ENCODE measurements at places on chromosomes 6 and 20.

GRCh38 chr6:51854876-51855275 is 232.5 kb downstream of the PKHD1 start:
- DNase-seq, result no peak

DNA sequence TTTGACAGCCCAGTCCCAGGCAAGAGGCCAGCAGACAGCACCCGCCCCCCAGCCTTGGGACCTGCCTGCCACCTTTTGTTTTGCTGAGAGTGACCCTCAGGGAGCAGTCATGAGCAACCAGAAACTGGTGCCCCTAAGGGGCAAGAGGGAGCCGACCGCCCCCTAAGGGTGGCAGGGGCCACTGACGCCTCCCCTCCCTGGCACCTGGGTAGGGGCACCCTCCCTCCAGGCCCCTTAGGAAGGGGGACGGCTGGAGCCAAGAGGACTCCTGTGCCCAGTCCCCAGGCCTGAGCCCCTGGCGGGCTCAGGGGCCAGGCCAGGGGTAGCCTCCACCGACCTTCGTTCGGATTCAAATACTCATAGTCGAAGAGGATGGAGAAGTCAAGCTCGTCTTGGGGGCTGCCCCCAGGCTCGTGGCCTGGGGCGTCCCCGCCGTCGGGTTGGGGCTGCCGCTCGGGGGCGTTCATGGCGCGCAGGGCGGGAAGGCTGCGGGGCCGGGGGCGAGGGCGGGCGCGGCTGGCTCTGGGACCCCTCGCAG is 417 bp downstream of the NFATC2 start:
- DNase-seq, result peak; percentile 62

DNA sequence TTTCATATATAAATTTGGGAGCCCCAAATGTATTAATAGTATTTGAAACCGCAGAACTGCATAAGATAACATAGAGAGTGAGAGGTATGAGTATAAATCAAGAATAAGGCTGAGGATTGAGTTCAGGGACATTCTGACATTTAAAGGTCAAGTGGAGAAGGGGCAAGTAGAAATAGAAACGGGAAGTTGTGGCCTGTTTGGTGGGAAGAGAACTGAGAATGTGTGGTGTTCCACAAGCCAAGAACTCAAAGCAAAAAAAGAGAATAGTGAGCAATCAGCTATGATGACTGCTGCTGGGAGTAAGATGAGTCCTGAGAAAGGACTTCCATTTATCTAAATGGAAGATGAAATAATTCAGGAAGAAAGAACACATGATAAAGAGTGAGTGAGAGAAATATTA is 418.4 kb downstream of the CD109 start:
- DNase-seq, result no peak

GRCh38 chr6:49732781-49733180 is 11.4 kb downstream of the CRISP3 start:
- no peak for DNase-seq

DNA sequence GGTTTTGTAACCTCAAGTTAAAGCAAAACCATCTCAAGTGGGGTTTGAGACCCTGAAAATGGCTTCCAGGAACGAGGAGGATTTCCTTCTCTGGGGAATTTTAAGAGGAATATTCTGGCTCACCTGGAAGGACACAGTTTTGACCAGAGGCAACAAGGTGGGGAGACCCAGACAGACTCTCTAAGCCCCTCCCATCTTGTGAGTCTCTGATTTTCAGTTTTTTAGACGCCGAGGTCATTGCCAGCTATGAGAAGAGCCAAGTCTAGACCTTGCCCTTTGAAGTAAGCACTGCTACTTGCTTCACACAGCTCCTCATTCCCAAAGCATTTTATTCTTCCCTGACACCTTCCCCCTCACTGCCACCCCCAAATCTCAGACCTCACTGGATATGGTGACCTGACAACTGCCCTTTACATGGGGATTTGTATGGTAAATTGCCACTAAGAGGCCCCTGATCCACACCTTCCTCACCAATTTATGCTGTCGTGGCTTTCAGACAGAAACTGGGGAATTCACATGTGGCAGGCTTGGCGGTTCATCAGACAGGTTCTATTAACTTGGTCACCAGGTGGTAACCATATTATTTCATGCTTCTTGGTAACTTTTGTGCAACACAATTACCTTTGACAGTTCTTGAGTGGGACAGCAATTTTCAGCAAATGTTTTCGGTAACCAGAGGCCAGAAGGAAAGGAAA is 116.2 kb downstream of the ISM1 start:
- DNase-seq, result no peak

DNA sequence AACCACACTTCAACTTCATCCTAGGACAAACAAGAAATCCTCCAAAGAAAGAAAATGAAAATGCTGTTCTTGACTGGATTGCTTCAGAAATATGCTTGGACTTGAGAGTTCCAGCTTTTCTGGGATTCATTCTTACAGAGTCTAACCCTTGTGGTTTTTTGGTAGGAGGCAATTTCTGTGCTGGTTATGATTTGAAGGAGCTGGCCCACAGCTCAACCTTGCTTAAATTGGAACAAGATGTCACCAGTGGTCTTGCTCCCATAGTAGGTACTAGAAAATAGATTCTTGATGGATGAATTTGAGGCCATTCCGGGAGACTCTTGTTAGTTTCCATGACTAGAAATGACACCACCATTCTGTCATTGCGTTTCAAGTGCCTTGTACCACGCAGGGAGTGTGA is 54.3 kb upstream of the BMP6 start:
- no peak for DNase-seq

DNA sequence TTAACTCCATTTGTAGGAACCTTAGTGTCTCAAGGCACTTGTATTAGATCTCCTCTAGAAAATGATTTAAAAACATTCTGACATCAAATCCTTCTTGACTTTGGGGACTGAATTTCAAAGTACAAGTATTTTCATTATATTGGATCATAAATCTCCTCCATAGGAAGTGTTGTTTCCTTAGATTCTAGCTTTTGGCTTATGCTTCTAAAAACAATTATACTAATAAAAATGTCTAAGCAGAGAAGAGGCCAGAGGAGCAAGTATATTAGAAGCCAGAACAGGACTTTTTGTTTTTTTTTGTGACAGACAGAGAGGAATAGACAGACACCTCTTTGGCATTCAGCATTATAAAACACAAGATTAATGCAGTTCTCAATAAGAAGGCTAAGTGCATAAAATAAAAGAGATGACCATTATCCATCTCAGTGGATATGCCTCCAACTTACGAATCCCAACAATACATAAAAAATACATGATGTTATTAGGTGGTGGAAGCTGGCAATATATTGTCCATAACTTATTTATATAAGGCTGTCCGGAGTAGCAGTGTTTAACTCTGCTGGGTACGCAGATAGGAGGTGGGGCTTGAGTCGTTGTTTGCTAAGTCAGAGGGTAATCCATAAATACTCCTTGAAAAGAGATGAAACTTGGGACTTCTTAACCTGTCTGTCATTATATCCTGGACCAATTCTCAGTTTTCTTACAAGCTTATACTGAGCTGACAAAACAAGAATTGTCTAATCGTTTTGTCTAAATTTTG is 31.9 kb upstream of the NOX3 start:
- no peak for DNase-seq

DNA sequence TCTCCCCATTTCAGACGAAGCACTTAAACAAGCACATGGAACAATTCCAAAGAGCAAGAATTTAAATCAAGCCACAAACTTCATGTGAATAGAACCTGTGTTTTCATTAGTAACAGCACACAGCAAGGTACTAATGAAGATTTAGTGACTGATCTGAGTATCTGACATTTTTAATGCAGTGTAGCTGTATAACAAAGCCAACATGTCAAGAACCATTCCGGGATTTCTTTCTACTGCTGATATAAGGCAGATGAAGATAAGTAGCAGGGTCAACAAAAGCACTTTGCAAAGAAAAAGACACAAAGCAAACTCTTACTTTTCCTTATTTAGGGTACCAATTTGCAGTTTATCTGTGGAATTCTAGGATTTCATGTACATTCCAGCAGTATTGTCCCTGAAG is 11.3 kb downstream of the SLC17A5 start:
- no peak for DNase-seq

GRCh38 chr6:21118216-21118780 is 475.3 kb upstream of the SOX4 start:
- no peak for DNase-seq

DNA sequence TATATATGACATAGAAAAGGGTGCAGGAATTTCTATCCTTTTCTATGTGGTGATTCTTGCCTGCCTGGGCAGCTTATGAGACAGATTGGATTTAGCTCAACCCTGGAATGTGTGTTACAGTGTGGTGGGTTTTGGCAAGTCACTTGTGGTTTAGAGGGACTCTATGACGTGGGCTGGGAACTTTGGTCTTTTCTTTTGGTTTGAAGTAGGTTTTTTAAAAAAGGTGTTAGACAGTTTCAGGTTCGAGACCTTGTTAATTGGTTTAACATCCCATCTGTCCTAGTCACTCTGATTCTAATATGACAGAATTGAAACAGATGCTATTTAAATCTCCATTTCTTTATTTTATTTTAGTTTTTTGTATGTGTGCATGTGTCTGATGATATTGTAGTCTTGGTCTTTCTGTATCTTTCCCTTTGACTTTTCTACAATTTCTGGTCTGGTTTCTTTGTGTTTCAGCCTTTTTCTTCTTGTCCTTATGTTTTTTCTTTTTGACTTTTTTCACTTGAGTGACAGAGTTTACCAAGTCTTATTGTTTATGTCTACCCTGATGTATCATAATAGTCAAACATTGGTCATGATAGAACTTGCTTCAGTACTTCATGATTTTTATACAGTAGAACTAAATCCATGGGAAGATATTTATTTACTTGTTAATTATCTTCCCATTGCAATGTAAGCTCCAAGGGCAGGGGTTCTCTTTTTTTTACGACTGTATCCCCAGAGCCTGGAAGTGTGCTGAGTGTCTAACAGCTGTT is 174.3 kb downstream of the CDKAL1 start:
- DNase-seq, result peak; percentile 17

DNA sequence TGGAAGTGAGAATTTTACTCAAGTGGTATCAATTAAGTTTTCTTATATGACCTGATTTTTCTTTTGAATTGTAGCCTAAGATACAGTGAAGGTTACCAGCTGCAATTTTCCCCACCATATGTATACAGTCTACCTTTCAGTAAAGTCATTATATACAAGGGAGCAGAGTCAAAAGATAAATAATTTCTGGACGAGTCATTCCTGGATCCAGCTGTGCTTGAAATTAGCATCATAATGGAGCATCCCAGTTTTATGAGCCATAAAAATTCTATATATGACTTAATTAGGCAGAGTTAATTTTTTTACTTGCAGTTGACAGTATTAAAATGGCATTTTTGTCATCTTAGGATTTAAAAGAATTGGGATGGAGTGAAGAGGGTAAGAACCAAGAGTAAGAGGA is 1008.4 kb downstream of the PHF3 start:
- no peak for DNase-seq

DNA sequence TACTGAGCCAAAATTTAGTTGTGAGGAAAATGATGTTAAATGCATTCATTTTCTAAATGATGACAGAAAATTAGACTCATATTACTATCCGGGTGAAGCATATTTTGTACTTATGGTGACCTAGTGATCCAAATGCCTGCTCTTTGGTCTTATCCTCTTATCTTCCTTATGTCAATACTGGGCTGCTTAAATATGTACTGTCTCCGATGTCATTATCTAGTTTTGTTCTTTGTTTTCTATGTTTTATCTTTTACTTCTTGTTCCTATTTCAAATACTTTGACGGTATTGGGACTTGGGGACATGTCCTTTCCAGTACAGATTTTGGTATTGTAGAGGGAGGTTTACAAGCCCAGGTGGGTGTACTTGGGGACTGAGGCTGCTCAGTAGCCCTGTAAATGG is 124.6 kb upstream of the ESR1 start:
- no peak for DNase-seq

DNA sequence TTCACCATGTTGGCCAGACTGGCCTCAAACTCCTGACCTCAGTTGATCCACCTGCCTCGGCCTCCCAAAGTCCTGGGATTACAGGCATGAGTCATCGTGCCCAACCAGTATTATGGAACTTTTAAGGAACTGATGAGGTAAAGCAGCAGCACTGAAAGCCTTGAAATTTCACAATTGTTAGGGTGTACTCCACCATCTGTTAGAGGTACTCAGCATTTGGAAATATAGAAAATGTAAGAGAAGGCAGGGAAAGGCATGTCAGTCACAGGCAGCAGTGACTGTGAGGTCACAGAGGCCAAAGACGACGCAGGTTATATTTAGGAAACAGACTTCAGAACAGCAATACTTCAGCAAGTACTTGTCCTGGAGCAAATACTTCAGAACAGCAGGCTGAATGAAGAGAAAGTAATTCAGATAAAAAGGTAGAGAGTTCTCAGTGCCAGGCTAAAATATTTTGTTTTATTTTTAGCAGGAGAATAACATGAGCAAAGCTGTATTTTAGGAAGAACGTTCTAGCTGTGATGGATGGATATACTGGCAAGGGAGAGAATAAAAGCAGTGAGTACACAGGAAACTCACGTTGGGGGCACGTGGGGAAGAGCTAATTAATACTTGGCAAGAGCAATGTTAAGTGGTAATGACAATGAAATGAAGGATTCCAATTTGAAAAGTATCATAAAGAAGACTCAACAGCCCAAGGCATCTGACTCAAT is 67.2 kb downstream of the DTNBP1 start:
- DNase-seq, result no peak

DNA sequence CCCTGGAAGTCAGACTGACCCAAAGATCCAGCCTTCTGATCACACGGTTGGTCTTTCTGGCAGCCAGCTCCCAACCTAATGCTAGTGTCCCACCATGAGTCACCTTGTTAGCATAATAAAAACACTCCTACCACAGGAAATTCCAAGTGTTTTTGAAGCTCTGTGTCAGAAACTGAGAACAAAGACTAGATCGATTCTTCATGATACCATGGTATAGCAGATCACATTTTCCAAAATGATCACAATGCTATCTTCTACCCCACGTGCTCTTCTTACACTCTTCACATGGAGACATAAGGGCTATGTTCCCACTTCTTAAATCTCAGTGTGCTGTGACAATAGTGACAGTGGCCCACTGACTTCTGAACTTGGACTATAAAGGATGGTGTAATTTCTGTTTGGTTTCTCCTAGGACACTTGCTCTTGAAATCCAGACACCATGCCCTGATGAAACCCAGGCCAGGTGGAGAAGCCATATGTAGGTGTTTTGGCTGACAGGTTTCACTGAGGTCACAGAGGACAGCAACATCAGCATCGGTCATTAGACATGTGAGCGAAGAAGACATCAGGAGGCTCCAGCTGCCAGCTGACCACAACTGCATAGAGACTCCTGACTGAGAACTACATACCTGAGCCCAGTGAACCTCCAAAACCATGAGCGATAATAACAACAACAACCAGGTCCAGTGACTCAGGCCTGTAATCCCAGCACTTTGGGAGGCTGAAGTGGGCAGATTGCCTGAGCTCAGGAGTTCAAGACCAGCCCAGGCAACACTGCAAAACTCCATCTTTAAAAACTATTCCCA is 57.5 kb downstream of the MKKS start:
- no peak for DNase-seq

GRCh38 chr20:40980106-40980827 is 48.4 kb upstream of the TOP1 start:
- DNase-seq, result no peak

- DNase-seq, result no peak
Observed at GRCh38 chr6:163132050-163132750, 282.3 kb upstream of the QKI start.

Data from stimulated activated CD4-positive, alpha-beta T cell treated with anti-CD3 and anti-CD28 coated beads, Interleukin-2, amount 100 ng/mL, for 24 hours (primary cell).